ENCODE measurements at places on chromosomes 3 and 15. TPM values are rescaled to one million over a fixed set of nuclear protein-coding genes. Genes with fewer than 3 reads are reported as not detected.

DNA sequence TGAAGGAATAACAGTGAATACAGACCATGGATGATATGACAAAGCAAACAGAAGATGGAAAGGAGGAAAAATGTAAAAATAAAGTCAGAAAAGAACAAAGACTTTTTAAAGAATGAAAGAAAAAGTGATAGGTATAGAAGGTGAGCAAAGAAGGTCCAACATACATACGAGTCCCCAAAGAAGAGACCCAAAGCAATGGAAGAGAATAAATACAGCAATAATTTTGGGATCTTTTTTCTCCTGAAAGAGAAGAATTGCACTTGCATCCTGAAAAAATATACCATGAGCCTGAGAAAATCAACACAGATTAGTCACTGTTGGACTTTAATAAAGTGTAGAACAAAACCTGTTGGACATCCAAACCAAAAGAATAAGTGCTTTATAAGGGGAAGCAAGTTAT lies 85.3 kb upstream of the SLC6A1 start:
- no peaks in the 10 kb centered on the region for H3K27me3 ChIP-seq
- H3K4me3 ChIP-seq = no peak overlapping the region
- H3K36me3 ChIP-seq = no peaks in the 10 kb centered on the region
- no peak for DNase-seq
- no peaks in the 10 kb centered on the region for H3K4me1 ChIP-seq
- no peak overlapping the region for H3K27ac ChIP-seq

- no peaks in the 10 kb centered on the region for H3K27me3 ChIP-seq
- no peak for DNase-seq
- no peak overlapping the region for H3K4me3 ChIP-seq
- no peaks in the 10 kb centered on the region for H3K36me3 ChIP-seq
- no peaks in the 10 kb centered on the region for H3K4me1 ChIP-seq
- H3K27ac ChIP-seq = no peak overlapping the region
These were observed 4.5 kb upstream of the DNAH1 start for GRCh38 chr3:52311576-52312119.

- no peaks in the 10 kb centered on the region for H3K36me3 ChIP-seq
- DNase-seq = no peak
- peaks cover 16% of the 10 kb centered on the region for H3K4me1 ChIP-seq
These were observed 77.0 kb upstream of the SPATA12 start for GRCh38 chr3:56983427-56983826.

GRCh38 chr3:178443634-178444033 lies 92.6 kb upstream of the KCNMB2 start:
- no peak for DNase-seq
- H3K36me3 ChIP-seq = no peaks in the 10 kb centered on the region
- H3K27ac ChIP-seq = no peak overlapping the region
- H3K27me3 ChIP-seq = no peaks in the 10 kb centered on the region
- no peak overlapping the region for H3K4me3 ChIP-seq

DNA sequence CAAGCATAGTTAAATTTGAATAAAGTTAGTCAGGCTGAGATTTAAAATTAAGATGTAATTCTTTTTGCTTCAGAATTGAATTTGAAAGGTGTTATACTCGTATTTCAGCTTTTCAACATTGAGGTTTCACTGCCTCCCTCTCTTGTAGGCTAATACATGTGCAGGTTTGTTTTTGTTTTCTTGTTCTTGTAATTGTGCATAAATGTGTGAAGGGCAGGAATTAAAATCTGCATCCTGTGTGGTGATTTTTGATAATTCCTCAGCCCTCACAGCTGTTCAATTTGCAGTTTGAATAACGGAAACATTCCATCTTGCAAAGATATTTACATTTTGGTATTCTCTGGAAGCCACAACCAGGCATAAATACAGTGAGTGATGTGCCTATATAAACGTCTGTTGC lies 24.9 kb upstream of the PLSCR1 start:
- H3K27me3 ChIP-seq = no peaks in the 10 kb centered on the region
- H3K4me1 ChIP-seq = peaks cover 9% of the 10 kb centered on the region
- no peak overlapping the region for H3K4me3 ChIP-seq
- no peak for DNase-seq
- no peak overlapping the region for H3K27ac ChIP-seq

DNA sequence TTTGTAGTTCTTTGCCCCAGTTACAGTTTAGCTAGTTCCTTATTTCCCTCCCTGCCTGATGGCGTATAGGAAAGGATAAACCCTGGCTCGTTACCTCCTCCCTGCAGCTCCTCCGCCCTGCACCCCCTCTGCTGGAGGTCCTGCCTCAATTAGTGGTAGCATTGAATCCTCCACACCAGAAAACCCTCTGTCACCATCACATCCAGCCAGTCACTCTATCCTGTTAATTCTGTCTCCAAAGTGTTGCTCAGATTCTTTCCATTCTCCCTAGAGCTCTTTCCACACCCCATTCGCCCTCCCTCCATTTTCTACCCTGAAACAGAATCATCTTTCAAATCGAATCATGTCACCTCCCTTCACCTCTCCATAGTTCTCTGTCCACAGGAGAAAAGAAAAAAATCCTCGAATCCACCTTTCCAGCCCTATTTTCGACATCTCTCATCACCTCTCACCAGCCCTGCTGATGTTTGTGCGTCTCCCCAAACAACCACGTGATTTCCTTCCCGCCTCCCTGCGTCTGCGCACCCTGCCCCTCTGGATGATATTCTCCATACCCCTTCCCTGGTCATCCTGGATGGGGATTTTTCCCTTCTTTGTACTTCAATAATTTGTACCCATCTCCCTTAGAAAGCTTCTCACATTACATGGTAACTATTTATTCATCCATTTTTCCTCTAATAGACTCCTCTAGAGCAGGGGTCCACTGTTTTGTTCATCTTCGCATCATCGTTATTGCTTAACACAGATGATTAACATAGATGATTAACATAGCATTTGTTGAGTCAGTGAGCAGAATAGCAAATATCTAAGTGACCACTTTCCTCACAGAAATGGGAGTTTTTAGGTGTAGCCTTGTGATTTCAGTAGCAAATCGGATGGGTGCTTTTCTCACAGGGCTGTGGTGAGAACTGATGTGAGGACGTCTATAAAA lies 37.1 kb downstream of the MAP3K13 start:
- H3K4me3 ChIP-seq = no peak overlapping the region
- no peak for DNase-seq
- H3K27ac ChIP-seq = no peak overlapping the region
- no peaks in the 10 kb centered on the region for H3K27me3 ChIP-seq
- peaks cover 27% of the 10 kb centered on the region for H3K4me1 ChIP-seq
- no peaks in the 10 kb centered on the region for H3K36me3 ChIP-seq

- DNase-seq = no peak
- no peak overlapping the region for H3K4me3 ChIP-seq
- no peak overlapping the region for H3K27ac ChIP-seq
- H3K36me3 ChIP-seq = no peaks in the 10 kb centered on the region
- no peaks in the 10 kb centered on the region for H3K4me1 ChIP-seq
These were observed 25.1 kb upstream of the ANKRD34C start for GRCh38 chr15:79257454-79257853.

GRCh38 chr15:85867250-85867649 lies 72.5 kb upstream of the KLHL25 start:
- no peak for DNase-seq
- no peak overlapping the region for H3K4me3 ChIP-seq
- H3K4me1 ChIP-seq = no peaks in the 10 kb centered on the region
- H3K36me3 ChIP-seq = no peaks in the 10 kb centered on the region

- no peaks in the 10 kb centered on the region for H3K36me3 ChIP-seq
- no peaks in the 10 kb centered on the region for H3K4me1 ChIP-seq
- no peak overlapping the region for H3K27ac ChIP-seq
These were observed 57.7 kb downstream of the LIPC start for GRCh38 chr15:58489289-58490085.

DNA sequence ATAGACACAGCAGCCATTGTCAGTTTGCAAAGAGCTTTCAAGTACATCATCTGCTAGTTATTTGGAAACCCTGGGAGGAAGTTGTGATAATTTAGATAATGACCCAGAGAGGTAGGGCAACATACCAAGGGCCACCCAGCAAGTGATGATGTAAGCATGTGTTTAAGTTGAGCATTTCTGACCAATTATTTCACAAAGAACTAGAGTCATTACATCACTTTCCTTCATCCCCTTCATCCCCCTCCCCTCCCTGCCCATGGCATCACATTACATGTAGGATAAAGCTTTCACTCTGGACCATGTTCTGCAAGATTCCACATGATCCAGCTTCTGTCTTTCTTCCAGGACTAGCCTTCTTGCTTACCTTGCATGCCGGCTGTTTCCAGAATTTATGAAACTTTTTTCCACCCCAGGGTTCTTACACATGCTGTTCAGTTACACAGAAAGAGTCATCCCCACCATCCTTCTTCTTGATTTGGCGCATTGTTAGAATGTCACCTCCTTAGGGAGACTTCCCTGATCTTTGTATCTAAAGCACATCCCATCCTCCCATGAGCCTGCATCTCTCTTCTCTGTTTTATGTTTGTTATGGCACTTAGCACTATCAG lies 71.3 kb downstream of the PTPRG start:
- H3K4me3 ChIP-seq = no peak overlapping the region
- no peaks in the 10 kb centered on the region for H3K36me3 ChIP-seq
- no peaks in the 10 kb centered on the region for H3K27me3 ChIP-seq
- DNase-seq = no peak

- H3K36me3 ChIP-seq = no peaks in the 10 kb centered on the region
- no peaks in the 10 kb centered on the region for H3K4me1 ChIP-seq
- no peak for DNase-seq
- no peaks in the 10 kb centered on the region for H3K27me3 ChIP-seq
- H3K27ac ChIP-seq = no peak overlapping the region
These were observed 88.9 kb downstream of the FEZF2 start for GRCh38 chr3:62284442-62284841.

DNA sequence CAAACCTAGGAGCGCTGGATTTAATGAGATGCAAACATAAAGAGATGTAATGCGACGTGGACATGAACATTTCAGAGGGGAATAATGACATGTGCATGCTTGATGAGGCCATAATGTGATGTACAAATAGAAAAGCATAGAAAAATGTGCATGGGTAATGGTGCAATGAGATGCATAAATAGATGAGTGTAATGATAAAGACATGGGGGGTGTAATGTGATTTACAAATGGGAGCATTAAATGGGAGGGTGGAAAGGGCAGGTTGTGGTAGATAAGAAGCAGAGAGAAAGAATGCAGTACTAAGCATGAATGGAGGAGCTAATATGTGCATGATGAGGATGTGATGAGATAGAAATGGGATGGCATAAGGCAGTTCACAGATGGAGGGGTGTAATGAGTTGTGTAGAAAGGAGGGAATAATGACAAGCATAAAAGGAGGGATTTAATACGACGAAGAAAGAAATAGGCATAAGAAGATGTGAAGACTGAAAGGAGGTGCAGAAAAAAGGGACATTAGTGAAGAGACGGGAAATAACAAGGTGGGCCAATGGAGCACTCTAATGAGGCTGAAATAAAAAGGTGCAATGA lies 137.5 kb upstream of the CCNL1 start:
- H3K36me3 ChIP-seq = no peaks in the 10 kb centered on the region
- peaks cover 4% of the 10 kb centered on the region for H3K27me3 ChIP-seq
- H3K4me3 ChIP-seq = no peak overlapping the region
- no peak for DNase-seq

GRCh38 chr3:123300583-123300982 lies 98.8 kb downstream of the SEC22A start:
- H3K4me3 ChIP-seq = no peak overlapping the region
- DNase-seq = no peak
- H3K4me1 ChIP-seq = no peaks in the 10 kb centered on the region
- H3K27me3 ChIP-seq = peaks cover 10% of the 10 kb centered on the region
- H3K27ac ChIP-seq = no peak overlapping the region

DNA sequence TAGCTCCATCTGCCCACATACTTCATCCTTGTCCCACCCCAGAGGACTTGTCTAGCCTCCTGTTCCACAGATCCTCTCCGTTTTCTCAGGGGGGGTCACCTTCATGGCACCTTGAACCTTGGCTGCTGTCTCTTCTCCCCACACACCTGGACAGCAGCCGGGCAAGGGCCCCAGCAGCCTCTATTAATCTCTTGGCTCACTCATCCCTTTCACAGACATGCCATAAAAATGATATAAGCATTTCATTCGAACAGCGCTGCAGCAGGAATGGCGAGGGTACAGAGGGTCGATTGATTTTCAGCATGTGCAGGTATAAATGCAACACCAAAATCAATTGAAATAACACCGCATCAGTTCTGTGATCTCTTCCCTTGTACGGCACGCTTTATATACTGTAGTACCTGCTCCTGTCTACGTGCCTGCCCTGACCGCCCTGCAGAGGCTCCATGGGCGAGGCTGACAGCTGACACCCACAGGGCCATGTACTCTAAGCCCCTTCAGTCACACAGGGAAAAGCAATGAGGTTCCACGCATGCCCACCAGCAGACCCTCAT lies 209.9 kb downstream of the NTRK3 start:
- H3K27me3 ChIP-seq = no peaks in the 10 kb centered on the region
- no peaks in the 10 kb centered on the region for H3K36me3 ChIP-seq
- no peak overlapping the region for H3K4me3 ChIP-seq
- H3K27ac ChIP-seq = no peak overlapping the region
- no peak for DNase-seq
- H3K4me1 ChIP-seq = no peaks in the 10 kb centered on the region

- no peaks in the 10 kb centered on the region for H3K4me1 ChIP-seq
- no peaks in the 10 kb centered on the region for H3K36me3 ChIP-seq
- H3K4me3 ChIP-seq = no peak overlapping the region
- no peak overlapping the region for H3K27ac ChIP-seq
- no peak for DNase-seq
- no peaks in the 10 kb centered on the region for H3K27me3 ChIP-seq
These were observed 125.4 kb downstream of the VGLL3 start for GRCh38 chr3:86865506-86865905.

GRCh38 chr3:38210141-38210757 lies 44.9 kb downstream of the OXSR1 start:
- no peak overlapping the region for H3K4me3 ChIP-seq
- H3K36me3 ChIP-seq = peaks cover 4% of the 10 kb centered on the region
- peaks cover 7% of the 10 kb centered on the region for H3K4me1 ChIP-seq
- H3K27ac ChIP-seq = no peak overlapping the region
- no peak for DNase-seq

GRCh38 chr15:61524545-61524944 lies 295.4 kb upstream of the RORA start:
- H3K27ac ChIP-seq = no peak overlapping the region
- no peaks in the 10 kb centered on the region for H3K4me1 ChIP-seq
- DNase-seq = no peak
- no peaks in the 10 kb centered on the region for H3K36me3 ChIP-seq

DNA sequence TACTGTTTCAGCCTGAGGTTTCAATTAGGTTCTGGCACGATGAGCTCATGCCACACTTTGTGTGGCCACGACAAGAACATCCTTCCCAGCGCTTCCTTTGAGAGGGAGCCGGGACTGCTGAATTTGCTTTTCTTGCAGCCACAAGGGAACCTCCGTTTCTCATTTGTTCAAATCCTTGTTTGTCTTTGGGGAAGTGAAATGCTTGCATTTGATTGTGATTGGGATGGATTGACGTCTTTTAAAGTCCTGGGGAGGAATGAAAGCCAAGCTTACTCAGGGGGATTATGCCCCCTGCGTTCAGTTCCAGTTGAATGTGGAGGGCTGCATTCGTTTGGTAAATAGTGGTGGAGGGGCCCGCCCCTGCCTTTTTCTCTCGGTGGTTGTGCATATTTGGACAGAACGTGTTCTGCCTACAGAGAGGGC lies 277.6 kb downstream of the THSD4 start:
- peaks cover 2% of the 10 kb centered on the region for H3K36me3 ChIP-seq
- no peak overlapping the region for H3K27ac ChIP-seq
- no peak for DNase-seq
- H3K27me3 ChIP-seq = no peaks in the 10 kb centered on the region
- H3K4me1 ChIP-seq = no peaks in the 10 kb centered on the region

The EPHA3 gene
- 0.13 TPM for polyA plus RNA-seq

The TM4SF4 gene
- not detected for polyA plus RNA-seq

The DNAH12 gene
- 0.10 TPM for polyA plus RNA-seq

The ISLR2 gene
- not detected for polyA plus RNA-seq

The CELSR3 gene
- polyA plus RNA-seq = 0.25 TPM

The SECISBP2L gene
- 8.5 TPM for polyA plus RNA-seq

The DYNLT2B gene
- polyA plus RNA-seq = 40.0 TPM

All from keratinocyte (primary cell).